ENCODE measurements at places on chromosomes 6 and 20.

GRCh38 chr6:63477422-63478040 is 94.7 kb upstream of the LOC128125822 start:
- DNase-seq = no peak

- DNase-seq = no peak
Observed at GRCh38 chr6:135525594-135525993, 28.1 kb upstream of the AHI1 start.

GRCh38 chr6:81999270-81999669 is 246.8 kb upstream of the TENT5A start:
- no peak for DNase-seq

DNA sequence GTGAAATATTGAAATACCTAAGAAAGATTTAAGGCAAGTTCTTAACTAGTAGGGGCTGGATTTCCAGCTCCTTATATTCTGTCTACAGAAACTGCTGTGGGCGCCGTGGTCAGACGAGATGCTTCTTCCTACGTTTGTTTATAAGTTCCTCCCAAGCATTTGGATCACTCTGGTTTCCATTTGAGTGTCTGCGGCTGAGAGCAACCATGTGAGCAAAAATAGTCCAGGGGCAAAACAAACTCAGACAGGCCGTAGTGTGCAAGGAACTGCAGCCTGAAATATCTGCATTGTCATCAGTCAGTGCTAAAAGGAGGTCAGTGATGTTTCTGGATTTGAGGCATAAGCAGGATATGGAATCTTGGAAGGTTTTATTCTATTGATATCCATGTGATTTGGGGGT is 485.9 kb upstream of the JAG1 start:
- no peak for DNase-seq

DNA sequence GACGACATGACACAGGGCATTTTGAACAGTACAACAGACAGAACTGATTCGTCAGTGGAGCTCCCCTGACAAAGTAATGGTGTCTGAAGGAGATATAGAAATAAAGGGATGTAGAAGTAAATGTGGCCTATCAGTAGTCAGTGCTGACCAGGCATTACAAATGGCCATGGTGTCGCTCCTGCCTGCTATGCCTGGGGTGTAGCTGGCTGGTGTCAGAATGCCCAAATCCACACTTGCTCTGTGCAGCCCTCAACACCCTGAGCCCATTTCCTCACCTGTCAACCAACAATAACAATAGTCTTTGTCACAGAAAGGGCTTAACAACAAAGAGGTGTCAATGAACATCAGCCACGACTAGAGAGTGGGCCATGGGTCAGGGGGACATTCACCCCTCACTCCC is 53.2 kb downstream of the MAP3K5 start:
- DNase-seq = no peak

GRCh38 chr20:59371431-59371830 is 71.0 kb downstream of the EDN3 start:
- no peak for DNase-seq

Measured in stimulated activated CD8-positive, alpha-beta memory T cell treated with anti-CD3 and anti-CD28 coated beads, Interleukin-7, amount 100 ng/mL, for 1 hour (primary cell).